ENCODE measurements at places on chromosomes 4 and X.
A peak's percentile ranks its signal among the peaks of the same experiment; 100 is the strongest.

- no peak for DNase-seq
Measured at GRCh38 chrX:38342853-38343778, 9.3 kb upstream of the OTC start.

GRCh38 chr4:52094376-52095145 is 43.5 kb downstream of the SPATA18 start:
- no peak for DNase-seq

- DNase-seq: no peak
Measured at GRCh38 chr4:113148925-113149324, 99.5 kb downstream of the ANK2 start.

DNA sequence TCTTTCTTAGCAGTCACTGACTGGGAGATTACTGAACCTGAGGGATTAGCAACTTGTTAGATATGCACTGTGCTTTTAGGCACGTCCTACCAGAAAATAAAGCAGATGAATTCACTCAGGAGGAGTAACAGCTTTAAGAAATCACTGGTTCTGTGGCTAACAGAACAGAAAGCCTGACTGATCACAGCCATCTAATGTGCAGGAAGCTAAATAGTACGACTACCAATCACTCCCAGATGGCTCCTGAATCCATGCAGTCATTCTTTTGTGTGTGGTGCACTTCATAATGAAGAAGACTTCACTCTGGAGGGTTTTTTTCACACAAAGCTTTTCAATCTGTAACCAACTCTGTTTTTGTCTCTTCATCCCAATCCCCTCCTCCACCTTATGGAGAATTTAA is 305.3 kb upstream of the INTU start:
- DNase-seq: no peak

GRCh38 chrX:19549838-19550237 is 34.5 kb upstream of the MAP3K15 start:
- no peak for DNase-seq

DNA sequence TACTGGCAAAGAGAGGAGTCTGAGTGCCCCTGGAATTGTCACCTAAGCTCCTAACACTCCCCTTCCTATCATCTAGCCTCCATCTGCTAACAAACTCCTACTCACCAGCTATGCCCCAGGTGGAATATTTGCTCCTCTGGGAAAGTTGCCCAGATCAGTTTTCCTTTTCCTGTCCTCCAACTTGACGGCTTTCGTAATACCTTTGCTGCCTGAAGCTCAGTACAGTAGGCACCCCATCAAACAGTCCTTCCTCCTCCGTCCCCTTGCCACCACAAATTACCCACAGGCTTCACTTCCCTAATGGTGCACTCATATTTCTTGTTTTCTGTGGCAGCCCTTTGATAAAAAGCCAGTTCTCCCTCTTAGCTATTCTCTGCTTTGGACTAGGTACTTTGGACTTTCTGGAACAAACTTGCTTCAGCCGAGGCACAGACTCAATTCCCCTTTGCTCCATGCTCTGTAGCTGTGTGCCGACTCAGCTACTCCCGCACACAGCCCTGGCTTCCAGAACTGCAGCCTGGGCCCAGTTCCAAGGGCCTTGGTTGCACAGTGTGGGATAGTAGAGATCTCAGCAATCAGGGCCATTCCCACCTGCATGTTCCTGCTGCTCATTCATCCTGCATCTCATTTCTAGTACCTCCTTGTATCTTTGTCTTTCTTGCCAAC is 605.1 kb downstream of the BCOR start:
- DNase-seq: no peak

GRCh38 chr4:134078230-134078914 is 123.2 kb downstream of the PABPC4L start:
- DNase-seq: peak; percentile 3

- DNase-seq: no peak
Measured at GRCh38 chr4:8233672-8234484, 34.8 kb downstream of the SH3TC1 start.

GRCh38 chr4:38905652-38906385 is 38.2 kb downstream of the FAM114A1 start:
- DNase-seq: peak; percentile 62

GRCh38 chrX:45660477-45660876 is 459.8 kb upstream of the DIPK2B start:
- DNase-seq: no peak

DNA sequence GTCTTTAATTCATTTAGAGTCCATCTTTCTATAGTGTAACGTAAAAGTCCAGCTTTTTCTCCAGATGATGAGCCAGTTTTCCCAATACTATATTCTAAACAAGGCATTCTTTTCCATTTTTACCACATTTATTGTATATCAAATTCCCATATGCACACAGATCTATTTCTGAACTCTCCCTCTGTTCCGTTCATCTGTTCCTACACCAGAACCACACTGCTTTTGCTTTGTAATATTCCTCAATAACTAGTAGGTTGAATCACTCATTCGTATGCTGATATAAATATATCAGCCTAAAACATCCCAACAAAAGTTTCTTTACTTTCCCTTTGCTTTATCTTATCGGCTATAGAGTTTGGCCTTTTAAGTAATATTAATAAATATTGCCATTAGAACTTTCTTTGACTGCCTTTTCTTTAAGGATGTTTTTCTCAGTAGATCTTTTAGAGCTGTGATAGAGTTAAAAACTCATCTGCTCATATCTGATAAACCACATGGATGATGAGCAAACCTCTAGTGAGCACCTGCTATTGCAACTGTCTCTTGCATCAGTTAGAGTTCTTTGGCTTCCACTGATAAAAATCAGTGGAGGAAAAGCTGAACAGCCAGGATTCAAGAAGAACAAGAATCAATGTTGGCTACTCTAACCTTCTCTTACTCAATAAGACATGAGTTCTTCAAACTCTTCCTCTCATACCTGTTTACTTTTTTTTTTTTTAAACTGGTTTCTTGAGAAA is 13.1 kb upstream of the RPL34 start:
- DNase-seq: no peak

- DNase-seq: no peak
Measured at GRCh38 chr4:148061795-148062194, 329.9 kb downstream of the ARHGAP10 start.

- no peak for DNase-seq
Measured at GRCh38 chr4:118335774-118336173, 17.0 kb downstream of the PRSS12 start.

DNA sequence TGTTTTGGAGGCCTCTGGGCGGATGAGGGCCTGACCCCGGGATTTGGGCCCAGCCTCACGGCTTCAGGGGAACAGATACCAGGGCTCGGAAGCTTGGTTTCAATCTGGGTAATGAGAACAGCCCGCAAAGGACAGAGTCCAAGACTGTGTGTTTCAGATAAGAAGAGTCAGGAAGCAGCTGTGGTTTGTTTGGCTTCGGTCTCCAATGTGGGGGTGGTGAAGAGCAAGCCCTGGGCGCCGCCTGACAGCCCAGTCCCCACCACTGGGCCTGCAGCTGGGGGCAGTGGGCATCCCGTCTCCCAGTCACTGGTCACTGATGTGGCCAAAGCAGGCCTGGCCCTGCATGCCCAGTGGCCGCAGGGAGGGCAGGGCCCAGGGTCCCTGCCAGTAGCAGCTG is 9.1 kb downstream of the WFS1 start:
- peak; percentile 78 for DNase-seq

DNA sequence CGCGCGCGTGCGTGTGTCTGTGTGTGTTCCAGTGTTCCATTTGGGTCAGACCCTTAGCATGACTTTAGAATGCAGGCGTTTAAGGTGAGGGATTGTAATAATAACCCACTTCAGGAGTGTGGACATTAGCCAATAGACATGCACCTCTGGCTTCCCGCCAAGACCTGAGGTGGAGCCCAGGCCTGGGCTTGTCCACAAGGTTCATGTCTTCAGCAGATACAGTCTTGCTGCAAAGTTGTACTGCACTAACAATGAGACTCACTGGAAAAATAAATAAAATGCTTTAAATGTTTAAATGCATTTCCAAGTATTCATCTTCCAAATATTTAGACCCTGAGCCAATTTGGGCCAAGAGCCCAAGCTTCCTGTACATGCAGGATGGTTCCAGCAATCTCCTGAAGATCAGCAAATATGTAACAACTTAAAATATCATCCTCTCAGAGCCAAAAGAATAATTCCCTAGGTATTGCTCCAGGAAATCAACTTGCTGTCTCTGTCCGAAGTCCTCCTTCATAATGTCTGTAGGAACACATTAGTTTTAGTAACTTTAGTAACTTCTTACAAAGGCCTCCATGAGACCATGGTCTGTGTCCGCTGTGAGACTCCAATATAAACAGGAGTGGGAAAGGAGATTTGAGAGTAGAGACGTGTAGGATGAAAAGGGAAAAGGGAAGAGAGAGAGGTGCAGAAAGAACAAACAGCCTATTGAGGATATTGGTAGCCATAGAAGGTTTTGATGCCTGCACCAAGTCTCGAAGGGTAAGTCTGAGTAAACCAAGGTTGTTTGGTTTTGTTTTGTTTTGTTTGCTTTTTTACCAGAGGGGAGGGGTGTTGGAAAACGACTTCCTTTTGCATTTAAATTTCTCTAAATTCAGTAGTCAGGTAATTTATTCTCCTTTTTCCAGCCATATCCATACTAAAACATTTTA is 98.5 kb upstream of the KLF3 start:
- DNase-seq: no peak

DNA sequence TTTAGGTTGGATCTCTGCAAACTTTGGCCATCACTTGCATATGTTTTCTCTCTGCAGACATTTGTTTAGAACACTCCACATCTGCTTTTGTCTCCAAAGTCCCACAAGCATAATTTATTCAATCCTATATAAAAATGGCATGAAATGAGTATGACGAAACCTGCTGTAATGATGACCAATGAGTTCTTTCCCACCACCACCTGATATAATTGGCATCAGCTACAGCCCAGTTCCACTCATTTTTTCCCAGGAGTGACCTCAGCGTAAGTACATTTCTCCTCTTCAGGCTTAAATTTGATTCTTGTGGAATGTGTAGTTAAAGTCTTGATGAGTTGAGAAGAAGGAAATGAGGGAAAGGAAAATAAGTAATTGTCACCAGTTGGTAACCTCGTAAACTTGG is 205.1 kb downstream of the AWAT2 start:
- DNase-seq: no peak

DNA sequence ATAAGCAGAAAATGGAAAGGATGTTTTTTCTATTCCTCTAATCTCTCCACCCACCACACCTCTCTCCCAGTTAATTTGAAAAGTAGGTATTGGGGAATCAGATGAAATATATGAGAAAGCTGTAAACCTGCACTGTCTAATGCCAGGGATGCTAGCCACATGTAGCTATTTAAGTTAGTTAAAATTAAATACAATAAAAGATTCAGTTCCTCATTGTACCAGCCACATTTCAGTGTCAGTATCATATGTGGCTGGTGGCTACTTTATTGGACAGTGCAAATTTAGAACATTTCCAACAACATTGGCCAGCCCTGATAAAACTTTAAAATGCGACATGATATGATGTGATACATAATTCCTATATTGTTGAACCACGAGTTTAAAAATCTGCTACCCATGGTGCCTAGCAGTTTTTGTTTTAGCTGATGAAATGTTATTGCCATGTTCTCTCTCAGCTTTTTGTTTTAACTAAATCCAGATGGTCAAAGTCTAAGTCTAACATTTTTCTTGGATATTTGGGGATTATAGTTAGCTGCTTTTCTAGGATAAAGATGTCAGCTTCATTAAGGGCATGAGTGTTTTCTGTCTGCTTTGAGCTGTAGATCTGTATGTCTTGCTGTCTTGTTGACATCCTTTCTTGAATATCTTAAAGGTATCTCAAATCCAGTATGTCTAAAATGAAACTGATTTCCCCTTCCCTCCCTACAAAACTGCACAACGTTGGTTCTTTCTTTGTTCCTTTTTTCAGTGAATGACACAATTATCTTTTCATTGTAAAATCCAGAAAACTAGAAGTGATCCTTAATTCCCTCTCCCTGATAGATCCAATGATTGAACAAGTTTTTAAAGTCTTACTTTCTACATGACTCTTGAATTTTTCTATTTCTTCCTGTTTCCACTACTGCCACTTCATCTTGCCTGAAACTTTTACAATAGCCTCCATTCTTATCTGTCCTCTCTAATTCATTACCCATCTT is 6.2 kb downstream of the ARFIP1 start:
- no peak for DNase-seq

DNA sequence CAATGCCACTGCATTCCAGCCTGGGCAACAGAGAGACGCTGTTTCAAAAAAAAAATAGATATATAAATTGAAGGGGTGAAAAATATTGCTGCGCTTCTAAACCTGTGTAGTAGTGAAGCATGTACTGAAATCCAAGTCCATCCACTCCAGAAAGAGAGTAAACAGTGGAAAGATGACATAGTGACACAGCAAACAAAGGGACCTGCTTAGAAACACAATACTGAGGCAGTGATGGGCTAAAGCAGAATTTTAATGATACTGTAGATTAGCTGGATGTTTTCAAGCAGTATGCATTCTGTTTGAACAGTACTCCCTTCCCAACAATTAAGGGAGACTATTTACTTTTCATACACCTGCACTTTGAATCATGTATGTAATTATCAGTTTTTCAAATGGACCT is 42.5 kb downstream of the TFDP3 start:
- no peak for DNase-seq

DNA sequence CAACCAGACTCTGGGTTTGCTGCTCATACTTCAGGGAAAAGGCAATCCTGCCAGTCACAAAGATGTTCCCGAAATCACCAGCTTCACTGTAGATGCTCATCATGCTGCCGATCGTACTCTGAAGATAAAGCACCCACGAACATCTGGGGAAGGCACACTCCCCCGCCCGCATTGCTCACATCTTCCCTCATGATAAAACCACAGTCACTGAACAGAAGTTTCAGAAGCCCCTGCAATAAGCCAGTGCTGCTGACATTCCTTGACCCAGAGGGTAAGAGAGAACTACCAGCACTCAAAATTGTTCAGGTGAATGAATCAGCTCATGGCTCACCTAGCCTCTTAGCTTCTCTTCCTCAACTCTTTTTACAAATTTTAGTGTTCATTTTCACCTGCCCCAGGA is 43.1 kb downstream of the SRPX2 start:
- DNase-seq: peak; percentile 17

DNA sequence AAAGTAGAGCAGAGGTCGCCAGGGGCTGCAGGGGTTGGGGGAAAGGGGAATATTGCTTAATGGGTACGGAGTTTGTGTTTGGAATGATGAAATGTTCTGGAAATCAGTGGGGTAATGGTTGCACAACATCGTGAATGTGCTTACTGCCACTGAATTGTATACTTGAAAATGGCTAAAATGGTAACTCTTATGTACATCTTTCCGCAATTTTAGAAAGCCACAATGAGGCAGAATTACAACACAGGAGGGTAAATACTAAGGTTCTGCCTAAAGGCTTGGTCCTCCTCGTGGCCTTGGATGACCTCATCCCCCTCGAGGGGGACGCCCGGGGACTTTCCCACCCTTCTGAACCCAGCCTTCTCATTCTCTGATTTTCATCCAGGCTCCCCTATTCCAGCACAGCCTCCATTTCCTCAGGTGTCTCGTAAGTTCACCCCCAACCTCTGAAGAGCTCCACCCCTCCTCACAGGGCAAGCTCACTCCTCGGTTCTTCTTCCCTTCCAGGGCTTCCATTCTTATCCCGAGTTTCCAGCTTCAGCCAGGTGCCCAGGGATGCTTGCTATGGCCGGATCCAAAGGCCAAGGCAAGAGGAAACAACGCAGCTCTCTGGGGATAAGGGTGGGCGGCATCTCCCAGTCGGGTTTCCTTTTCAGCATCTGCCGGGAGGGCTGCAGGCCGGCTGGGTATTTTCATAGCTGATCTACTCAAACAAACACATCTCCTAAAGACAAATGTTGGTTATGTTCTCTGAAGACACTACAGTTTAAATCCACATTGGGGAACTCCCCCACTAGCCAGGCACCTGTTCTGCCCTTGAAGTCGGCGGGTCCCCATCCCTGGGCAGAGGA is 71.3 kb upstream of the ACSL1 start:
- peak; percentile 39 for DNase-seq
